ENCODE measurements at places on chromosomes 2 and 18.
A peak's percentile ranks its signal among the peaks of the same experiment; 100 is the strongest.

DNA sequence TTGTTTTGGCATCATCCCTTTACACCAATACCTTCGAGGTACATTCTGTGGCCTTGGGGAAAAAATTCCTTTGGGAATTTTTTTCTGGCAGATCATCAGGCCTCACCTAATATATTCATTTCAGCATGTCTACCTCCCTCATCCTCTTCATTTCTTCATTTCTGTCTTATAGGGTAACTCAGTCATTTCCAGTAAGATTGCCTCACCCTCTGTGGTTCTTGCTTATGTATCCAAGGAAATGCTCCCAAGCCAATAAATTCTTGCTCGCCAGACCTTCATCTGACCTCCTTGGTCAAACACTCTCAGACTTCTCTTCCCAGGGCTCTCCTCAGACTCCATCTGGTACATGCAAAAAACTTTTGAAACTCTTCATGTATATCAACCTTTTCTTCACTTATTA lies 265.6 kb downstream of the TMX3 start:
- peak; percentile 90 for DNase-seq

GRCh38 chr18:56986829-56987228 lies 160.1 kb upstream of the BOD1L2 start:
- DNase-seq: no peak

DNA sequence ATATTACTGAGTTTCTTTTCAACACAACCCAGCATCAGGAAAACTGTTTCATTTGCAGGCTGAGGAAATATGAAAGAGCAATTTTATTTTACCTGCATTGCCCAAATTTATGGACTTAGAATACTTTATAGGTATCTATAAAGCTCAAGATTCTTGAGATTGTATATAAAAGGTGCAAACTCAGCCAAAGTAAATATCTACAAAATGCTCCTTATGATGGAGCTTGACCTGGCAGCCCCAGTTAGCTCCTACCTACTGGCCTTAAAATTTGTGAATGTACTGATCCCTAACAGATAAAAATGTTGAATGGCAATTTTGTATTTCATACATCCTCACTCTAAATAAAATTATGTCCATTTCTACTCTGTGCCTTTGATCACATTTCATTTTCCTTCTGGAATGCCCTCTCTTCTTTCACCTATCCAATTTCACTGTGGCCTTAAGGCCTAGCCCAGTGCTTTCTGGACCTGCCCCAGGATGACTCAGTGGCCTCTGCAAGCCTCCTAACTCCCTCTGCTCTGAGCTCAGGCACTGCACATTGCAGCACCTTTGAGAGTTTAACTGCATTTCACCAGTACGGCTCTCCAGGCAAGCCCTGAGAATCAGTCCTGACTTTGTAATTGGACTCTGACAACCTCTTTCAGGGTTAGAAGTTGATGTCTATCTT lies 125.9 kb downstream of the ANTXR1 start:
- peak; percentile 89 for DNase-seq

DNA sequence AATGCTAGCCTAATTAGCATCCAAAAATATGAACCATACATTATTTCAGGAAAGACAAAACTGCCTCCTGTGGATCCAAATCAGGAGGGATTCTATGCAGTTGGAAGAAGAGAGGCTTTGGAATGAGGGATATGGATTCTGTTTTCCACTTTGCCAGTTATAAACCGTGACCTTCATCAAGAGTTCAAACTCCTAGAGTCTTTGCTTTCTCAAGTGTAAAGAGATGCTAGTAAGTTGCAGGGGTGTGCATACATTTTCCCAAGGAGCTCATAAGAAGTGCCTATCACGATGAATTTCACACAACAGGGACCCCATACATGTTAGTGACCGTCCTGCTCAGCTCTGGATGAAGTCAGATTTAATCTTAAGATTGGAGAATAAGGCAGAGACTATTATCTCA lies 542.5 kb downstream of the SOX11 start:
- no peak for DNase-seq

DNA sequence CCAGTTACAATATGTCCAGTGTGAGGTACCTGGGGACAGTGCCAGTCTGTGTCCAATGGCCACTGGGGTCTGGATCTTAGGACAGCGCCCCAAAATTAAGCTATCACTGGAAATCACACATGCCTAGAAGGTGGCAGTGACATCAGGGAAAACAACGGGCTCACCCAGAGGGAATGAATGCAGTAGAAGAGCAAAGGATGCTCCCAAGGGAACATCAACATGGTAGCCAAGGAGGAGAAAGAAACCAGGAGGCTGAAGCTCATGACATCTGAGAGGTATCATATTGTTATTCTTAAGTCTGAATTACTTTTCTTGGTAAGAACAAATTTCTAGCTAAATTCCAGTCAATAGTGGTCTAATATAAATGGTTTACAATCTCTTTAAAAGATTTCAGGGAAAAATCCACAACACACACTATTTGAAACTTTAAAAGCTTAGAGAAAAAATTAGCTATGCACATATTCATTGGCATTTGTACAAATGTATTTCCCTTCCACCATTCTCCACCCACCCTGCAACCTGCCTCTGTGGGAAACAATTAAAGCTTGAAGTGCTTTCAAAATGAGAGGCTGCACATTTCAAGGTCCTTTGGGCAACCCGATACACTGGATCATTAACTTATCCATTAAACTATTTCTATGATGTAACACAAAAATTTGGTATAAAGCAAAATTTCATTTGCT lies 55.5 kb downstream of the SIGLEC15 start:
- DNase-seq: no peak

- DNase-seq: peak; percentile 93
Measured at GRCh38 chr2:219206328-219207133, at the start of gene ZFAND2B. Gene ZFAND2B, plus strand, starts transcription at chr2:219206782. Its CDS starts 206 bp downstream, at chr2:219206988.

DNA sequence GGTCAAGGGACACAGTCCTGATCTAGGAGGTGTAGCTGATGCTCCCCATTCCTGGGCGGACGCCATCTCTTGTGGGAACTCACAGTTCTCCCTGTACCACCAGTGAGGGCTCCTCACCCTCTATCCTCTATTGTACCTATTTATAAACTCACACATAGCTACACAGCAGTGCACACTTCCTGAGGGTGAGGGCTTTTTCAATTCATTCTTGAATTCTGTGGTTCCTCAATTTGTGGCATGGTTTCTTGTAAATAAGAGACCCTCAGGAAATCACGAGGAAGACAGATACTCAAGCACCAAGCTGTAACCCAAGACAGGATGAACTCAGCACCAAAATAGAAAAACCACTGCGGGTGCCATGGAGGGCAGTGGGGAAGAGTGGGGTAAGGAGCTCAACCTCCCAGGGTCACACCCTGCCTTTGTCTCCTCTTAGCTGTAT lies 245.9 kb upstream of the PXDN start:
- no peak for DNase-seq

All from EL (cell line).